ENCODE measurements at places on chromosomes 13 and 19.

DNA sequence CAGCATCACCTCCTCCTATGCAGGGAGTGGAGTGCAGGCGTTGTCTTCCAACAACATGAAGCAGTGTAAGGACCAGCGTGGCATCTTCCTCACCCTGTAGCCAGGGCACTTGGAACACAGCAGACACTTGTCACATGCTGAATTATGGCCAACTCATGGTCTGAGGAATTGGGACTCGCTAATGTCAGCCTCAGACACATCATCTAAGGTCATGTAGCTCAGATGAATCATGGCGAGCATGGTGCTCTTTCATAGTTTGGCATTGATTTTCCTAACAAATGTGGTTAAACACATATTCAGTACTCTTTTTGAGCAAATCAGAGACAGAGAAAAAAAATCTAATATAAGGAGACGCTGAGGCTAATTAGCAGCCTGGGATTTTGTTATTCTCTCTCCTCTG is 99.6 kb upstream of the SGCG start:
- DNase-seq = no peak

- no peak for DNase-seq
These were observed 1629.4 kb downstream of the PCDH9 start for GRCh38 chr13:65600702-65601101.

- DNase-seq = no peak
These were observed 345.8 kb downstream of the TEX29 start for GRCh38 chr13:111666164-111666776.

- no peak for DNase-seq
These were observed 13.2 kb downstream of the SLC46A3 start for GRCh38 chr13:28705461-28706083.

DNA sequence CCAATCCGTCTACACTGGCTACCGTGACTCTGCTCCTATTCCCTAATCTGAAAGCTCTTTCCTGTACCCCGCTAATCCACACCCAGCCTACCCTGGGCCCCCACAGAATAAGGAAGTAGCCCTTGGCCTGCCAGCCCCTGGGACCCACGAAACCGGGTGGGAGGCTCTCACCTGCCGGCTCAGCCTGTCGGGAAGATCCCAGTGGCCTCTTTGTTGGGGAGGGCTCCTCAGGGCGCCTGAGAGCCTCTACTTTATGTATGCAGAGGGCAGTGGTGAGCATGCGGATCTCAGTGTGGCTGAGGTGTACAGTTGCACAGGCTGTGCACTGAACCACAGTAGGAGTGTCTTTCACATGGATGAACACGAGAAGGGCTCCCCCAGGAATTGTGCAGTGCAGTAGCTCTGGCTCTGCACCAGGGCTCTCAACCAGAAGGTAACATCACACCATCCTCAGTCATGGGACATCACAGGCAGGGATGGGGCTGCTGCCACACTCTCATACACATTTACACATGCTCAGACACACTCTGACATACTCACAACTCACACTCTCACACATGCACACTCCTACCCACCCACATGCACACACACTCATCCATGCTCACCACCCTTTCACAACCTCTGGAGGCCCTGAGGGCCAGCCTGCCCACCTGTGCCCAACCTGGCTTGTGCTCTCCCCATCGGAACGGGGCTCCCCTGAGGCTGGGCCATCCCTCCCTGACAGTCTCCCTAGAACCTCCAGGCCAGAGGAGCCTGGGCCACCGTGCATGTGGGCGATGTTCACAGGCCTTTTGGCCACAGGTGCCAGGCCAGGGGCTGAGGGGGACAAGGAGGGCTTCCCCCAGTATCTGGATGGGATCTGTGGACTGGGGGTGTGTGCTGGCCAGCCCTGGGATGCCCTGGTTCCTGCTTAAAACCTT is 135.0 kb downstream of the URI1 start:
- no peak for DNase-seq
